ENCODE measurements at places on chromosomes 3 and 15.

DNA sequence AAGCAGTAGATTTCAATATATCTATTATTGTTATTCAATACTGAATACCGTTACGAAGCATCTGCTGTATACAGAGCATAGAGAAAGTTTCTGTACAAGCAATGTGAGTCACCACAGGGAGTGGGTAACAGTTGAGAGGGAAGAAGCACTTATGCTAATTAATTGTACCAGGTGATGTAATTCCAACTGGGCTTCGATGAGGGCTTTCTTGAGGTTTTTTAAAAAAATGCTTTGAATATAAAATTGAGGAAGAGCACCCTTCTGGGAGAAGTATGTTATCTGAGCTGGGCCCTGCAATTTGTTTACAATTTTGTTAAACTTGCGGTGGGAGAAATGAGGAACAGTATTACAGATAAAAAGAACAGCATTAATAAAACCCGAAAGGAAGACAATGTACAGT is 197.9 kb downstream of the TPRG1 start:
- DNase-seq, result no peak

GRCh38 chr3:133701435-133702358 is 40.0 kb upstream of the TOPBP1 start:
- no peak for DNase-seq

GRCh38 chr3:78235841-78236240 is 1195.9 kb downstream of the ROBO2 start:
- DNase-seq, result no peak

GRCh38 chr15:69132430-69132829 is 28.0 kb upstream of the GLCE start:
- no peak for DNase-seq

DNA sequence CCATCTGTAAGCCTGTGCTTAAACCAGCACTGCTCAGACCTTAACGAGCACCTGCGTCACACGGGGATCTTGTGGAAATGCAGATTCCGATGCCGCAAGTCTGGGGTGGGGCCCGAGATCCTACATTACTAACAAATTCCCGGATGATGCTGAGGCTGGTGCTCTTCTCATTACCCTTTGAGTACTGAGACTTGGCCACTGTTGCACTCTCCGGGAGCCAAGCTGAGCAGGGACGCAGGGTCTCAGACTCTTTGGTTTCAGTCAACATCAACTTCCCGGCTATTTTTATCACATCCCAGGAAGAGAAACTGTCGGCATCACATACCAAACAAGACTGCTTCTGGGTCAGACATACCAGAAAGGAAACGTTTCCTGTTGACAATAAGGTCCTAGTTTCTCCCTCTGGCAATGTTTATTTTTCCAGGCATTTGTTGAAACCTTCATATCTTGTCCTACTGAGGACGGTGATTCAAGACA is 276.6 kb downstream of the SHQ1 start:
- DNase-seq, result no peak

GRCh38 chr3:194364652-194365434 is 4.7 kb downstream of the LRRC15 start:
- DNase-seq, result no peak
